ENCODE measurements at places on chromosomes 4 and X. TPM values are rescaled to one million over a fixed set of nuclear protein-coding genes. Genes with fewer than 3 reads are reported as not detected.

Gene ADH5
- 159 TPM for total RNA-seq

Gene HGFAC
- total RNA-seq, result not detected

Gene DMD
- total RNA-seq, result 20.9 TPM

Gene SPACA5
- not detected for total RNA-seq

Gene PABPC4L
- total RNA-seq, result not detected

Gene GATA1
- total RNA-seq, result not detected

Gene MCF2
- total RNA-seq, result not detected

Gene RGN
- 1.3 TPM for total RNA-seq
